Activated CD8-positive, alpha-beta memory T cell treated with anti-CD3 and anti-CD28 coated beads for 4 hours (primary cell): ENCODE measurements at places on chromosomes 4 and X.

GRCh38 chrX:154123241-154124219, 20.5 kb upstream of the OPN1LW start:
- no peak for DNase-seq

DNA sequence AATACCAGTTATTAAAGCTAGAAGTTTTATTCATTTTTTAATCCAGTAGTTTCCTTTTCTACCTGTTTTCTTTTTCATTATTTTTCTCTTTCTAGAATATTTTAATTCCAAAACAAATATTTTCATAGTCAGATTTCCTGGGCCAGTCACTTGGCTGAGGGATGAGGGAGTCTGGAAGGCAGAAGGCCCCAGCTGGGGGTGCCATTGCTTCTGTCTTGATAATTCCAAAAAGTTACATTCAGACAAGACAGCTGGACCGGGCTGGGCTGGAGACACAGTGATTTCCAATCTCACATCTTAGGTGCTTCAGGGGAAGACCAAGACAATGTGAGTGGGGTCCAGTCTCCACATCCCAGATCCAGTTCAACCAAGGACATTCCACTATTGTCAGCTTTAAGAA, 263.5 kb downstream of the TMA16 start:
- no peak for DNase-seq

- no peak for DNase-seq
Observed at GRCh38 chr4:177155454-177155853, 154.2 kb upstream of the NEIL3 start.

- DNase-seq, result no peak
Observed at GRCh38 chrX:72276478-72276953, 532 bp downstream of the RPS4X start.

DNA sequence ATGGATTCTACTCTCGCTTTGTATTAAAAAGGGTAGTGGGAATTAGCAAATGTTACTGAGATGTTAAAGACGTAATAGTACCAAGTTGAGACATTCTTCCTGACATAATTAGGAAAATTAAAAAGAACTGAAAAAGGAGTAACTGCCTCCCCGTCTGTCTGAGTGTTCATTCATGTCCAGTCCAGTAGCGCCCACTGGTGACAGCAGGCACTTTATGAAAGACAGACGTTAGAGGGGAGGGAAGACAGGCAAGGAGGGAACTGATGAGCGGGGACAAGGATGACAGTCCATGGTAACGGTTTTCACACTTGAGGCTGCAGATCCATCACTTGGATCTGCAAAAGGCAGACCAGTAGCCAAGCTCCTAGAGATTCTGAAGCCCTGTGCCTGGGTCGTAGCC, 326.7 kb downstream of the STK32B start:
- no peak for DNase-seq

DNA sequence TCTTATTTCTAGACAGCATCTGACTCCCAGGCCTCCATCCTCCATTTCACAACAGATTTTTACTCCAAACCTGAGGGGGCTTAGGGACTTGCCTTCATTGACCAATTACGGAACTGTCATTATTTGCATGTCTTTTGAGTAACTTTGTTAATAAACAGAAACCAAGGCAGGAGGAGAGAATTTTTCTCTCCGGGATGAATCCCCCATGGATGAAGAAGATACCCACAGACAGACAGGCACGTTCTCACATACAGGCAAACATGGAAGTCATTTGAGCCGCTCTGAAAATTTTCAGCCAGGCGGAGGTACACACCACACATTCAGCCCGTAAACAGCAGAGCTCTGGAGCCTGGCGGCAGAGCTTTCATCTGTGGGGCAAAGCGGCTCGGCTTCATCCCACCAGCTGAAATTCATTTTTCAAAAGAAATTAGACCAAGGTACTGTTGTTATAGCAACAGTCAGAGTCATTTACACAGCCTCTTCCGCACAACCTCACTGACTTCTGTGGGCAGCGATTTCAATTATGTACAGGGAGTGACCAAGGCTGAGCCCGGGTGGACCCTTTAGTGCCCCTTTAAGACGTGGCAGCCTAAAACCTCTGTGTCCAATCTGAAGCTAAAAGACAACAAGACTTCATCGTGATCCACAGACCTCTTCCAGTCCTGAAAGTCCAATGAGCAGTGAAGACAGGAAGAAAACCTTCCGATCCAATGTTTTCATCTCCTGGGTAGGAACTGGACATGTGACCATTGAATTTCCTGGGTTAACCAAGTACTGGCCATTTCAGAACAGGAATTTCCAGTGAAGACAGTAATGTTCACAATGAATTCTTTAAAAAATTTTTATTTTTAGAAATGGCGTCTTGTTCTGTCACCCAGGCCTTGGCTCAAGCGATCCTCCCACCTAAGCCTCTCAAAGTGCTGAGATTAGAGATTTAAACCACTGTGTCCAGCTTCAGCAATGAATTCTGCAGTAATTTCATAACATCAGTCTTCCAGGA, 237.0 kb downstream of the MGST2 start:
- no peak for DNase-seq

- DNase-seq, result no peak
Observed at GRCh38 chr4:157587681-157588423, 367.3 kb downstream of the GRIA2 start.

DNA sequence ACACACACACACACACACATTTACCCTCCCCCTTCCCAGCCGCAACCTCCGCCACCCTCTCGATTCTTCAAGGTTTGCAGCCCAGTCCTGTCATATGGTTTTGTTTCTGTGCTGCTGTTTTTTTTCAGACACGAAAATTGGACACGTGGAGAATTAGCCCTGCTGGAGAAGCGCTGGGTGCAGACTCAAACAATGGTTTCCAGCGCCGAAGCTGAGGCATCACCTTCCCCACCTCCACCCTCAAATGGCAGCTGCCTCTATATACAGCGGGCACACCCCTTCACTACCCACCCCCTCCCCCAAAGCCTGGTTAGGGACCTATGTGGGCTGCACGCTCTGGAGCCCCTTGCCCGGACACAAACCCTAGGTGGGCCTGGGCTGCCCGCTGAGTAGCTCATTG, 87.9 kb downstream of the BCOR start:
- no peak for DNase-seq

- no peak for DNase-seq
Observed at GRCh38 chrX:74371425-74372222, 49.7 kb upstream of the SLC16A2 start.

DNA sequence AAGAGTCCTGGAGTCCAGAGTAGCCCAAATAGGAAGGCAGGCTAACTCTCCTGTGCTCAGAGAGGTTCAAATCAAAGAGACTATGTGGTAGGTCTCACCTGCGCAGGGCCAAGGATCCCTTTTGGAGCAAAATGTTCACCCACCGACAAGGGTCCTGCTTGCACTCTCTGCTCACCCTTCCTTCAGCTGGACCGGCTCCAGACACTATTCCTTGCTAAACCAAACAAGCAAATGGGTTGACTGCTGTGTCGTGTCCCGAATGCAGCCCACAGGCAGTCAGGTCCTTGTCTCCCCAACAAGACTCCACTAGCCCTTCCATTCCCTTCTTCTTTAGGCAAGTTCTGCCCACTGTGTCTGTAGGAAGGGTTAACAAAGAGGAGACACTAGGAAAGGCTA, 760 bp downstream of the TRMT2B start:
- DNase-seq, result no peak

- no peak for DNase-seq
Observed at GRCh38 chrX:48520976-48521352, 644 bp upstream of the EBP start.

GRCh38 chrX:56130031-56130430, 102.1 kb upstream of the KLF8 start:
- no peak for DNase-seq

DNA sequence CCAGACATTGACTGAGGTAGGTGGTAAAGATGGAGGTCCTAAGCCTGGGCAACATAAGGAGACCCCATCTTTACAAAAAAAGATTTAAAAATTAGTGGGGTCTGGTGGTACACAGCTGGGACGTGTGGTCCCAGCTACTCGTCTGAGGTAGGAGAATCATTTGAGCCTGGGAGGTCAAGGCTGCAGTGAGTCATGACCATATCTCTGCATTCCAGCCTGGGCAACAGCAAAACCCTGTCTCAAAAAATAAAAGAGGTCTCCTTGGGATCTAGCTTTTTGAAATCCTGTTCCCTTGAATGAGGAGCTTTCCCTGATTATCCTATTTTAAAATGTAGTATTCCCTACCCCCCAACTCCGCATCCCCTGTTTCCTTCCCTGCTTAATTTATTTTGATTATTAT, 78.7 kb upstream of the OGT start:
- no peak for DNase-seq

GRCh38 chr4:179225594-179225993, 1783.4 kb upstream of the AGA start:
- no peak for DNase-seq

DNA sequence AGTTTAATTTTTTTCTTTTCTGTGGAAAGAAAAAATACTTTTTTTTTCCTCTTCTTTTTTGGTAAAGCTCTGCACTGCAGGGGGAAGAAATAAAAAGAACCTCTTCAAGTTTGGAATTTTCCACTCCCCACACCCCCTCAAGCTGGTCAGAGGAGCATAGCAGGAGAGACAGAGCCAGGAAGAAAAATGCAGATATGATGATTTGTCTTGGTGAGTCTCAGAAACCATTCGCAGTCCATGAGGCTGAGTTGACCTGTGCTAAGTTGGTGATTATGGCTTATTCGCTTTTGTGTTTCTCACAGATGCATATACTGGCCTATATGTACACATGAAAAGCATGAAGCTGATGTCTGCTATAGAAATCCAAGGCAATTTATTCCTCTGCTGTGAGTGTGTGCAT, 205.9 kb downstream of the LDB2 start:
- DNase-seq, result no peak

DNA sequence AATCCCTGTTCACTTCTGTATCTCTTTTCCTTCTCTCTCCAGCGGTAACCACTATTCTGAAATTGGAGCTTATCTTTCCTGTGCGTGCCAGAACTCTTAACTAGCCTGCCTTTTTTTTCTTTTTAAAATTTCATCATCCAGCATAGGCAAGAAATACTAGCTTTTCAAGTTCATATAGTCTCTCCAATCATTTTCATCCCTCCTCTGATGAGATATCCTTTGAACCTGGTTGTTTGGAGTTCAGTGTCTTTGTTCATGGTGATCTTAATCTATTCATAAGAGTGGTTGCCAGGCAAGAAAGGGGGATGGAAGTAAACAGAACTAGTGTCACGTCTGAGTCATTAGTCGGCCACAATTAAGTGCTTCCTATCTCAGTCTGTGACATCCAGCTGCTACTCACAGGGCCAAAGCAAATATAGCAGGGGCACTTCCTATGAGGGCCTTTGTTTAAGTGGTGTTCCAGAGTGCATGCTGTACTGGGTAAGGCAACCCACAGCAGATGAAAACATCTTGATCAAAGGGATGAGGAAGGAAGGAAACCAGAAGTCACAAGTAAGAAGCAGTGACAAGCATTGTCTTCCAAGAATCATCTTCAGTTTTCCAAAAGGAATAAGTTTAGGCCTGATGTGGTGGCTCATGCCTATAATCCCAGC, 56.4 kb upstream of the XIAP start:
- no peak for DNase-seq

GRCh38 chr4:185838104-185838452, 26.1 kb upstream of the SORBS2 start:
- DNase-seq, result no peak

GRCh38 chr4:147011411-147011810, 65.7 kb upstream of the TTC29 start:
- DNase-seq, result no peak

DNA sequence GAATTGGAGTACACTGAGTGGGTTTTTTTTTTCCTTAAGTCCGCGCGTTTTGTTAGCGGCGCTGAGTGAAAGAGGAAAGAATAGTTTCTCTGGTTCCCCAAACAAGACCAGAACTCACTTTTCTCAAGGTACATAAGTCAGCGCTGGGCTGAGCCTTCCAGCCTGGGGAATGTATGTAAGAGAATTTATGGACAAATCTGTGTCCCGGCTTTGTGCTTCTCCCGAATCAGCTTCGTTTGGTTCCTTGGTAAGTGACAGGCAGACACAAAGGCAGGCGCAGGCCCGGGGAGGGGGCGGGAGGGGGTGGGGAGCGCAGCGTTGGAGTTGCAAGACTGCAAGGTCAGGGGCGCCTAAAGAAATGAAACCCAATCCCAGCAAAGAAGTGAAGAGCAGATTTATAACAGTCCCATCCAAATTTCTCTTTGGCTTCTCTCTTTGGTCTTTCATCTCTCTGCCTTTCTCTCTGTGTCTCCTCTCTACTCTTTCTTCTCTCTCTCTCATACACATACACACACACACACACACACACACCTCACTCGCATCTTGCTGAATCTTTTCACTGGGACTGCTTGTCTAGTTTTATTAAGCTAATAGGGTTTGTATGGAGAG, 981 bp downstream of the TET2 start:
- no peak for DNase-seq

- no peak for DNase-seq
Observed at GRCh38 chrX:154019061-154019621, 561 bp downstream of the IRAK1 start.

GRCh38 chrX:136228839-136229207, 22.4 kb downstream of the MAP7D3 start:
- no peak for DNase-seq

DNA sequence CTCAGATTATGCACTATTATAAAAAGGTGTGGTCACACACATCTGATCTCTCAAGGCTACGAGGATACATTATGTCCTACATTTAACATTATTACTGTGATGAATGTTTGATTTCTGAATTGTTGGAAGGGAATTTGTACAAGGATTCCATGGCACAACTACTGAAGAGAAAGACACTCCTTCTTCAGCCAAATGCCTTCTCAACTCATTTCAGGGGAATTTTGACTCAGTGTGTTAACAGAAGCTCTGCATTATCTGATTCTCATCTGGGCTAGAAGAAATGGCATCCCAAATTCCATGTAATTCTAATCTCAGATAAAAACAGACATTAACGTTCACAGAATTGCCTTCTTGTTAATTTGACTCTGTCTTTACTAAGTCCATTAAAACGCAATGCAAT, 477.7 kb downstream of the PDGFC start:
- DNase-seq, result no peak

DNA sequence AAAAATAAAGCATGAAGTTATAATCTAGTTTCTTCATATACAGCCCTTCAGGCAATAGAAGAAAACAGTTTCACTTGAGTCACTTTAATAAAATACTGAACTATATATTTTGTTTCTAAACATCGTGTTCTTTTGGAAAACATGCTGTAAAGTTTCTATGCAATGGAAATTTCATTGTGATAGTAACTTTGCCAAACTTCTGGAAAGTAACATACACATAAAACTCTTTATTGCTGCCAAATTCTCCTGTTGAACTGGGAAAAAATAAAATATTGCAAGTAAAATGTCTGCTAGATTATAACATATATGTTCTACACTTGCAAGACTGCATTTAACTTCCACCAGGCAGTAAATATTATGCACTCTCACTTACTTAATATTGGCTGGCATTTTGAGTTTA, 635.4 kb downstream of the SPRY1 start:
- DNase-seq, result no peak
